Muscle of arm (tissue), 14 donors: ENCODE measurements at places on chromosomes 6 and 20.

GRCh38 chr20:10558635-10559187 is 115.1 kb downstream of the JAG1 start:
- no peak for DNase-seq

DNA sequence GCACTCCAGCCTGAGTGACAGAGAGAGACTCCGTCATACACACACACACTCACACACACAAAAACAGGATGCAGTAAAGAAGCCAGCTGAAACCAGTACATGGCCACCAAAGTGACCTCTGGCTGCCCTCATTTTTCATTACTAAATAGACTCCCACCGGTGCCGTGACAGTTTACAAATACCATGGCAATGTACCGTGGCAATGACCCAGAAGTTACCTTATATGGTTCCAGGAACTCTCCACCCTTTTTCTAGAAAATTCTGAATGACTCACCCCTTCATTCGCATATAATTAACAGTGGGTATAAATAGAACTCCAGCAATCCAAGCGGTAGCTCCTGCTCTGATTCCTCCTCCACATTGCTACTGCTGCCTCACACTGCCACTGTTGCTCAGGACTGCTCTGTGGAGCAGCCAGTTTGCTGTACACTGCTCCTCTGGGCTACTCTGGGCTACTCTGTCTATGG is 57.7 kb downstream of the SNX5 start:
- peak; percentile 55 for DNase-seq

DNA sequence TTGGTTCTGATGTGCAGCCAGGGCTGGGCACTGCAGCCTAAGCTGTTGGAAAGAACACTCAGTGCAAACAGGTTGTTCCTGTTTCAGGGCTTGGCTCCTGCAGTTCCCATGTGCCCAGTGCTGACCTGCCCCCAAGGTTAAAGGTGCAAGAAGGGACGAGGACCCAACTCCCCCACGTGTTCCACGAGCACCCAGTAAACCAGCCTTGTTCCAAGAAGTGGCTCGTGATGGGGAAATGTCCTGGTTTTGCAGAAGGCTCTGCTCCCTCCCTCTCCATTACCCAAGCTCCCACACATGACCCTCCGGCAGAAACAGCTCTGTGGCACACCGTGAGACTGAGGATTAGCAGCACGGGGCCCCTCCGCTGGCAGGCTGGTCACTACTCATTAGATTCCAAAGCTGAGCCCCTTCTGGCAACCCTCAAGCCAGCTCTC is 9.4 kb downstream of the ACSS1 start:
- DNase-seq, result no peak

GRCh38 chr6:14676064-14676463 is 558.5 kb downstream of the CD83 start:
- no peak for DNase-seq

- DNase-seq, result peak; percentile 50
Measured at GRCh38 chr6:142824426-142824825, 120.5 kb downstream of the HIVEP2 start.

- no peak for DNase-seq
Measured at GRCh38 chr20:33515569-33516216, 25.8 kb downstream of the CBFA2T2 start.

DNA sequence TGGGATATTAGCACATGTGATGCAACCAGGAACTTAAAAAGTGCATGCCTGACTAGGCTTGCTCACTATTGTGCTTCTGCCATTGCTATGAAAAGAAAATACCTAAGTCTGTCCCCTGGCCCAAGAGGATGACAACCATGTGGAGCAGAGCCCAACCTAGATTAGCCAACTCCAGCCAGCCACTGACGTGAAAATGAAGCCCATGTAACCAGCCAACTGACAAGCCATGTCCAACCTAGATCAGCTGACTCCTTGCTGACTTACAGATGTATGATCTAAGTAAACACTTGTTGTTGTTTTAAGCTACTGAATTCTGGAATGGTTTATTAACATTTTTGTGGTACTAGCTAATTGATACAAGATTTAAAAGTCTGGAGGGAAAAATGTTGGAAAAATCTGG is 47.5 kb downstream of the PIGU start:
- DNase-seq, result no peak

DNA sequence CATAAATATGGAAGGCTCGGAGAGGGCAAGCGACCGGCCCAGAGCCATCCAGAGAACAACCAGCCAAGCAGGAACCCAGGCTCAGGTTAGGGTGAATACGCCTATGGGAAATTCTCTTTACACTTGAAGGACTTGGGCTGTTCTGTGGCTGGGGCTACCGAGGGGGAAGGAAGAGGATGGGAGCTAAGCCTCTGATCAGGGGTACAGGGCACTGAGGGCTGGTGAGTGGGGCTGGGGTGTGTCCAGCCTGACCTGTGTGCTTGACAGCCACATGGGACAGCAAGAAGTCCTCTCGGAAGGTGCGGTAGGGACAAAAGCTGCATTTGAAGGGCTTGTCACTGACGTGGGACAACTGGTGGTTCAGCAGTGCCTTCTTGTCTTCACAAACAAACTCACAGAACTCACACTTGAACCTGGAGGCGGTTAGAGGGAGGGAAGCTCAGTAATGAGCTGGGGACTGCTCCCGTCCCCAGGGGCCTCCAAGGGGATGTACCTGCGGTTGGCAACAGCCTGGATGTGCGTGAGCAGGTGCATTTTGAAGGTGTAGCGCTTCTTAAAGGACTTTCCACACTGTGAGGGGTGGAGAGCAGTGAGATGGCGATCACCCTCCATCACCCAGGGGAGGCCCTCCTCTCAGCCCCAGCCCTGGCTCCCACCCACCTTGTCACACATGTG is 11.9 kb downstream of the ZNF335 start:
- no peak for DNase-seq

GRCh38 chr20:50678169-50678898 is 13.0 kb downstream of the RIPOR3 start:
- DNase-seq, result no peak
